ENCODE measurements at places on chromosomes 12 and 14.

GRCh38 chr14:63759456-63759855 lies 31.6 kb upstream of the SGPP1 start:
- DNase-seq: no peak

- DNase-seq: no peak
These were observed 823 bp upstream of the TSPAN11 start for GRCh38 chr12:30925607-30926242.

- DNase-seq: no peak
These were observed 40.1 kb upstream of the MTERF2 start for GRCh38 chr12:107026806-107027635.

- no peak for DNase-seq
These were observed 86.5 kb downstream of the PPM1H start for GRCh38 chr12:62848418-62848817.

- DNase-seq: no peak
These were observed 2.3 kb downstream of the MEG3 start for GRCh38 chr14:100828031-100828769.

Measured in DMS79 (cell line).